ENCODE measurements at places on chromosomes 2 and 18.
A peak's percentile ranks its signal among the peaks of the same experiment; 100 is the strongest.

DNA sequence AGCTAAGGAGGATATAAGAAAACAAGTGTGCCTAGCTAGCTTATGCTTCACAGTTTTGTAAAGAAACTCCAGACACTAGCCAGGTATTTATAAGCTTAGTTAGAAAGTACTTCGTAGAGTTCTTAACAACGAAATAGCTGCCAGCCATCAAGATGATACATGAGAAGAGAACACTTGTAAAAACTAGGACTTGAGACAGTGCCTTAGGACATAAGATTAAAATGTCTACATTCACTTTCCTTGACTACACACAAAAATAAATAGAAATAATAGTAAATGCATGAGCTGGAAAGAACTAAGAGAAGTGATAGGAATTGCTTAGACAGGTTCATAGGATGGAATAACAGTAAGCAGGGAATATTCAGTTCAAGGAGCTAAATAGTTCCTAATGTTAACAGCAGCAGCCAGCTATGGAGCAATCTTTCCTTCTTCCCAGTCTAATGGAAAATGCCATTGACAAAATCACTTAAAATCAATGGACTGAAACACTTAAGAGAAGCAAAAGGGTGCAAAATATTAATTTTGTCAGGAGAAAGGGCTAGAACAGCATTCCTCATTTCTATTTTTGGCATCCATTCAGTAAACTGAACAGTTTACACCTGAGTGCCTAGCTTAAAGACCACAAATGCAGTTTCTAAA, 186.6 kb downstream of the PDE11A start:
- DNase-seq: no peak

DNA sequence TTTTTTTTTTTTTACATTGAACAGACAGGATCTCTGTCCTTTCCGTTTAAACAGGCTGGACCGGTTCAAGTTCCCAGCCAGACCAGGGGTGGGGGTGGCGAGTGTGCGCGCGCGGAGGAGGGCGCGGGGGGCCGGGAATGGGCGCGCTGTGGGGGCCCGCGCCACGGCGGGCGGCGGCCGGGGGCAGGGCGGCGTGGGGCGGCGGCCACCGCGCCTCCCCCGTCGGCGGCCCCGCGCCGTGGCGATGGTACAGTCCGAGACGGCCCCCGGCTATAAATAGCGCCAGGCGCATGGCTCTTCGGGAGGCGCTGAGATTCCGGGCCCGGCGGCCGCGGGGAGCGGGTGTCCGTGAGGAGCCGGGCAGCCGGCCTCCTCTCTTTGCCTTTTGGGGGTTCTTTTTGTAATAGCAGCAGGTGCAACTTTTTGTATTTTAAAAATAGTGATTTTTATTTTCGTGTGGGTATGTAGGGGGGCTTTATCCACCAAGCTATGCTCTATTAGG, 430 bp upstream of the CELF4 start:
- peak; percentile 39 for DNase-seq

- peak; percentile 35 for DNase-seq
Observed at GRCh38 chr2:234444893-234445292, 52.0 kb downstream of the ARL4C start.

GRCh38 chr2:72794572-72794971, 31.3 kb downstream of the EXOC6B start:
- DNase-seq: no peak

Measured in pancreas (tissue), 10 donors.